SK-MEL-5 (cell line): ENCODE measurements at places on chromosomes 11 and 22. TPM values are rescaled to one million over a fixed set of nuclear protein-coding genes. Genes with fewer than 3 reads are reported as not detected.

Gene LMNTD2
- total RNA-seq: 1.8 and 2.1 TPM in 2 replicates

Gene IGLL5
- not detected in 2 replicates for total RNA-seq

Gene SULT4A1
- total RNA-seq: 1.8 and 2.0 TPM in 2 replicates

Gene NLRP14
- 0.08 TPM in 2 replicates for total RNA-seq

Gene OR56A3
- not detected in 2 replicates for total RNA-seq

Gene LYVE1
- not detected in 2 replicates for total RNA-seq

Gene TRIM48
- 2.4 and 3.0 TPM in 2 replicates for total RNA-seq
